Gastrocnemius medialis (tissue), 4 donors: ENCODE measurements at places on chromosomes 3 and 15.
A peak's percentile ranks its signal among the peaks of the same experiment; 100 is the strongest.

GRCh38 chr3:18159681-18160080 is 265.5 kb downstream of the SATB1 start:
- DNase-seq, result no peak

DNA sequence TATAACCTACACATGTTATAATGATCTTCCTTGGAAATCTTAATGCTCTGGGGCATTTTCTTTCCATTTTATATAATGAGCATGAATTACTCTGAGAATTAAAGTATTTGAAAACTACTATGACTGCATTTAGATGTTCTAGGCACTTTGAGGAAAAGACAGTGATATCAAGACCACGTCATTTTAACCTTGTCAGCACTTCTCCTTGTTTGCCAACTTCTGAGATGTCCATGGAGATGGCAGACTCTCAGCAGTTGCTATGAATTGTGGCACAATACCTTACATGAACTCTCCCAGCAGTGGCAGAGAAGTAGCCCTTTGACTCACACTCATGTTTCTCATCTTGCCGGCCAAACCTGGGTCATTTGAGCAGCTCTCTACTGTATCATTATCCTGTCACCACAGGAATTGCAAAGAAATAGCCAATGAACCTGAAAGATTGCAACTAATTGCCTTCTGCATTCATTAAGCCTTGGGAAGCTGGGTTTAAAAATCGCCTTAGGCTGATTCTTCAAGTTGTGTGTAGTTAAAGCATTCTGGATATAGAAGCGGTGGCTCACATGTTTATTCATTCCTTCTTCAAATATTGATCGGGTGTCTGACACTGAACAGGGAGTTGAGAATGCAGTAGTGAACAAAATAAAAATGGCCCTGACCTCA is 272.2 kb upstream of the CFAP20DC start:
- DNase-seq, result no peak

- DNase-seq, result no peak
Observed at GRCh38 chr3:4950948-4951347, 28.3 kb upstream of the BHLHE40 start.

DNA sequence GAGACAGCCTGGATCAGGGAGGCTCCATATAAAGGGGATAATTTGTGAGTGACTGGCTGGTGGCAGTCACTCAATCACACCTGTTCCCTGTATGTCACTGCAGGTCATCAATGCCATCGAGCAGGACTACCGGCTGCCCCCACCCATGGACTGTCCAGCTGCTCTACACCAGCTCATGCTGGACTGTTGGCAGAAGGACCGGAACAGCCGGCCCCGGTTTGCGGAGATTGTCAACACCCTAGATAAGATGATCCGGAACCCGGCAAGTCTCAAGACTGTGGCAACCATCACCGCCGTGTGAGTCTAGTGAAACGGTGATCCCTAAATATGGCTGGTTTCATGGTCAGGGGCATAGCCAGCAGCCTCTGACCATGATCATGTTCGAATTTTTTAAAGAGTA is 453.2 kb downstream of the EPHB1 start:
- DNase-seq, result peak; percentile 43

DNA sequence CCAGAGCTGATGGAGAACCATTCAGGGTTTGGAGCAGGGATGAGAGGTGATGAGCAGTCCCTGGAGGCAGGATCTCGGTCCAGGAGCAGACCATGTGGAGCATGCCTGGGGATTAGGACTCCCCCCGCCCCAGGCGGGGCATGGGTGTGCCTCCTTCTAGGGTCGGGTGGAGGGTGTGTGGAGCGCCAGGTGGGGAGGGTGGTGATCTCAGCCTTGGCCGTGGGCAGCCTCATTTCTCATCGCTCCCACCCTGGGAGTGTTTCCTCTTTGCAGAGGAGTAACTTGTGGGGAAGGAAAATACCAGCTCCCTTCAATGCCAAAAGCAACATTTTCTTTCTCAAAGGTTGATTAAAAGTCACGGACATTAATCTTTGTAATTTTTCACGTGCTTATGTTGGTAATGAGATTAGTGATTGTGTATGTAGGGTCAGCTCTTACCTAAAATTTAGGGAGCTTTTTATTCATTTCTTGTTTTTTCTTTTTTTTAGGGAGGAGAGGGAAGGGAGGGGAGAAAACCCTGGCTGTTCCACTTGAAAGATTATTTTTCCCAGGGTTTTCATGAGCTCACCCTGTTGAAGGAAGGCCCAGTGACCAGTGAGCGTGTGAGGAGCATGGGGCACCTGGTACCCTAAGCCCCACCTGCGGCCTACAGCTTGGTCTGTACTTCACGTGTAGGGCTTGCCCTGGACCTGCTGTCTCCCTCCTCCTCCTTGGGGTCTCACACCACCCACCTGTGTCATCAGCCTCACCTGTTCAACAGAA is 11.0 kb downstream of the FBLN2 start:
- no peak for DNase-seq

GRCh38 chr3:132854856-132855535 is 132.8 kb upstream of the NPHP3 start:
- DNase-seq, result no peak

GRCh38 chr3:188683032-188683521 is 488.7 kb upstream of the TPRG1 start:
- peak; percentile 73 for DNase-seq

- DNase-seq, result no peak
Observed at GRCh38 chr3:59886790-59887189, 837.0 kb upstream of the CFAP20DC start.

GRCh38 chr3:60992395-60992794 is 258.9 kb downstream of the FHIT start:
- no peak for DNase-seq

DNA sequence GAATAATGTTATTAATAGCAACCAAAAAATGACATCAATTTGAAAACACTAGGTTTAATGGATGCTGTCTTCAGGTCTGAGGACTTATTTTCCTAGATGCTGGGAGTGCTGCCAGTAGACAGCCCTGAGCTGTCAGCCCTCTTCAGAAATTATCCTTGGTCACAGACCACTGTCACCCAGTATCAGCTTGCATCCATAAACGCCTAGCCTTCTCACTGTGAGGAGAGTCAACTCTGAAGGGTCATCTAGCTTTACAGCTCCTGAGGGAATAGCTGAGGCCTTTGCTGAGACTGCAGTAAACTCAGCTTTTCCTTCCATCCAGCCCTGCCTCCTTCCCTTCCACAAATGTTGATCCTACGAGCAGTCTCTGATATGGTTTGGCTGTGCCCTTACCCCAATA is 19.4 kb upstream of the MNS1 start:
- DNase-seq, result no peak

DNA sequence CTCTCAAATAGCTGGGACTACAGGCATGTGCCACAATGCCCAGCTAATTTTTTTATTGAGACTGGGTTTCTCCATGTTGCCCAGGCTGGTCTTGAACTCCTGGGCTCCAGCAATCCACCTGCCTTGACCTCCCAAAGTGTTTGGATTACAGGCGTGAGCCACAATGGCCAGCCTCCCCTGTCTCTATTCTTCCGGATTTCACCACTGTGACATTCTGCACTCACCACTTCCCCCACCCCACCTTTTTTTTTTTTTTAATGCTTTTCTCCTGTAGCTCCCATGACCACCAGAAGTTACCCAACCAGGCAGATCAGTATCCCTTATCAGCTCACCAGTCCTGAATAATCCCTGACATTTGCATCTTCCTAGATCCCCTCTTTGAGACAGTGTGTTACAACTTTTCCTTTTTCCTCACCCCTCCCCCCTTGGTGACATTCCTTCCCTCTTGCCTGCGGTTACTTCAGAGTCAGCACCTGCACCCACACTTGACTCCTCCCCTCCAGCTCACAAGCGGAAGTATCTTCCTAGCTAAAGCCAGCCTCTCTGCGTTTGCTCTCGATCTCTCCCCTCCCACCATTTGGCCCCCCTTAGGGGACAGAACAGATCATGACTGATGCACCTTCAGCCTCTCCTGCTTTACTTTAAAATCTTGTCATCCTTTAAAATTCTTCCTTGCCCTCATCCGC is 13.5 kb upstream of the ZNF592 start:
- DNase-seq, result peak; percentile 23

DNA sequence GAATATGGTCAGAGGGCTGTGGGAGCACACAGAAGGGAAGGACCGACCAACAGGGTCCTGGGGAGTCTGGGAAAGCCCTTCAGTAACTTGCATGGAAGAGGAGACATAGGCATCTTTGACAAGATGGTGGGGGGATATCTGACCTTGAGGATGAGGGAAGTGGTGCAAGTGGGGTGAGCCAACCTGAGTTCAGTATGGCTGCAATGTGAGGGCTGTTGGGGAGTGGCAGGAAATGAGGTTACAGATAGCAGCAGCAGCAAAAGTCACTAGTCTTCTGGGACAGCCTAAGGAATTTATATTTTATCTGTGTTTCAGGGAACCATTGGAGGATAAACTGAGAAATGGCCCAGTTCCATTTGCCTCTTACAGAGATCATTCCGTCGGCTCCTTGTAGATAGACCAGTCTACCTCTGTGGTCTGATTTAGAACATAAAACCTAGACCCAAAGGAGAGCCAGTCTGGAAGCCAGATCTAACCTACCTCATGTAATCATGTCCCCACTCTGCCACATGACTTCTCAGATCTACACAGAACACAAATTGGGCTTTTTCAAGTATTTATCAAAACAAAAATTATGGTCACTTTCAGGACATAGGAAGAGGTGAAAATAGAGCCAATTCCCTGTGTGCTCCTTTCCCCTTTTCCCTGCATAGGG is 75.6 kb downstream of the ST6GAL1 start:
- DNase-seq, result no peak

DNA sequence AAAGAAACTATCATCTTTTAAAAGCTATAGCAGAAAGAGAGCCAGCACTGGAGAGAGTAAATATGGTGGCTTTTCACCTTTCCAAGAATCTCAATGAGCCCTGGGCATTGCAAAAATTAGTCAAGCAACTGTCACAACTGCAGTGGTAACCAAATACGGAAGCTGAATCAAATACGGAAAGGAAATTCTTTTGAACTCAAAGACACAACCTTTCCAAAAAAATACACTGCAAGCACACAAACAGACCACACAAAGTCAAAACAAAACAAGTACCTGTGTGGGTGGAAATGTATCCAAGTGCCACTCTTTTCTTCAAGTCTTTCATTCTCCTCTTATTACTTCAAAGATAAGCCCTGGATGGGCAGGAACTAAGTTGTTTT is 17.6 kb downstream of the VGLL4 start:
- DNase-seq, result no peak

- DNase-seq, result no peak
Observed at GRCh38 chr15:79608066-79608864, 176.1 kb downstream of the MINAR1 start.

DNA sequence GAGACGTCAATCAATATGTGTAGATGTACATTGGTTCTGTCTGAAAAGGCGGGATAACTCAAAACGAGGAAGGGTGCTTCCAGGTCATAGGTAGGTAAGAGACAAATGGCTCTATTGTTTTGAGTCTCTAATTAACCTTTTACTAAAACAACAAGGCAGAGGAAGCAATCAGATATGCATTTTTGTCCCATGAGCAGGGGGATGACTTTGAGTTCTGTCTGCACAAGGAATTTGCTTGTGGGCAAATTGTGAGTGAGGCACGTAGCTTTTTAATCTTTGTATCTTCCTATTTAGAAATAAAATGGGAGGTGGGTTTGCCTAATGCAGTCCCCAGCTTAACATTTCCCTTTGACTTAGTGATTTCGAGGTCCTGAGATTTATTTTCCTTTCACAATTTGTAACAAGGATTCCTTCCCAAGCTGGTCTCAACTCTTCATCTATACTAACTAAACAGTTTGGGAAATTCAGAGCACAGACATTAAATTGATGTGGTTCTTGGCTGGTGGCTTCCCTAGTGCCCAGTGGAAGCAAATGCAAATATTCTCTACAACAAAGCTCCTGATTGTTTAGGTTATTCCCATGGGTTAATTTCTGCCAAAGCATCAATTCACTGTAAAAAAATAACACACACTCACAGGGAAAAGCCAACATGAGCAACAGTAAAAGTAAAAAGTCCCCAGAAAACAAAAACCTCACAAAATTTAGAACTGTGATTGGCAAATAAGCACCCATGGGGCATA is 738.8 kb upstream of the SGO1 start:
- no peak for DNase-seq

GRCh38 chr15:31100738-31101137 is 787 bp downstream of the TRPM1 start:
- DNase-seq, result no peak

GRCh38 chr3:134801204-134801958 is 6.3 kb downstream of the EPHB1 start:
- DNase-seq, result no peak

DNA sequence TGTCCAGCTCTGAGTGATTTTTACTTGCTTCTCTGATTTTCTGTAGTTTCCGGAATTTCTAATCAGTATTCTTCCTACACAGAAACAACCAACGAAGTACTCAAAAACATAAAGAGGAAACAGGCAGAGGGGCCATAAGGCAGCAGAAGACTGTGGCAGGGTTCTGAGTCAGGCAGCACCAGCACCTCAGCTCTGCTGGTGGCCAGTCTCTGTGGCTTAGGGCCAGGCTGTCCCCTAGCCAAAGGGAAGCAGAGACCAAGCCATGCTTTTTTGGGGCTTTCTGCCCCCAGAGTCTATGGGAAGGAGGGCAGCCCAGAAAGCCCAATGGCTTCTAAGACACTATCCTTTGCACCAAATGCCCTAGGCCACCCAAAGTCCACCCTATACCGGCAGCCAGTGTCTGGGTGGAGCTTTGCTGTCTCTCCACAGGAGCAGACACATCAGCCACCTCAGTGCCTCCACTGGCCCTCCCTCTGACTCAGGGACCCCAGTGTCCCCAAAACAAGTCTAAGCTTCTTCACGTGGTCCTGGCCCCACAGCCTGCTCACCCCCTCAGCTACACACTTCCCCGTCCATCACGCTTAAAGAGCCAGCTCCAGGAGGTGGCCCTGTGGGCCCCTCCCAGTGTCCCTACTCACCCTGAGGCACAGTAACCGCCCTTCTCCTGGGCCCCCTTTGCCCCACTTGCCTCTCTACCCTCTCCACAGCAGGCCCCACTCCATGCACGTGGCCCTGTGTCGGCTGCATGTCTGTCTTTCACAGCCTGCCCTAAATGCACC is 46.2 kb downstream of the CCDC12 start:
- DNase-seq, result no peak

DNA sequence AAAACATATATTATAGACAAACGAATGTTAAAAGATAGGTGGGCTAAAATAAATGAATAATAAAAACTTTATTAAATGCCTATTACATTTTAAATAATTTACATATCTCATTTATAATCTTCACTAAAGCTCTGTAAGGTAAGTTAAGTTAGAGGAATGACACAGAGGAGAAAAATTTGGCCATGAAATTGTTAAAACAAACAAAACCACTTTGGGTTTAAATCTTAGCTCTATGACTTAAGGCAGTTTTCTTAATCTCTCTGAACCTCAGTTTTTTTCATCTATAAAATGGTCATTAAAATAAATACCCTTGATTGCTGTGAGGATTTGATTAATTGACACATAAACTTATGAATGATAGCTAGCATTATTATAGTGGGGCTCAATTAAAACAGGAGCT is 404.8 kb upstream of the ATP11B start:
- DNase-seq, result no peak

DNA sequence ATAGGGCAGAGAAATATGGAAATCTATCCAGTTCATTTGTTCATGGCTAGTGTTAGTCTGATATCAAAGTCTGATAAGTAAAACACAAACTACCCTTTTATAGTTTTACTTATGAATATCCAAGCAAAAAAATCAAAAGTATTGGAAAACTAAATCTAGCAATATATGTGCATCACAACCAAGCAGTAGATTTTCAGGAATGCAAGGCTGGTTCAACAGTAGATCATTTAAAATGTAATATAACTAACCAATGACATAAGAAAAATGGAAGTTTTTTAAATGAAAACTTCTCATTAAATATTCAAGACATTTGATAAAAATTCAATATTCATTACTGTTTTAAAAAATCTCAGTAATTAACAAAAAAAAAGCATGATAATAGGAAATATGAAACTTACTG is 12.8 kb upstream of the AQP9 start:
- DNase-seq, result no peak

GRCh38 chr3:157107037-157107436 is 52.9 kb downstream of the CCNL1 start:
- no peak for DNase-seq
